ENCODE measurements at places on chromosomes 2 and 18.

GRCh38 chr2:25322312-25322711 is 19.4 kb downstream of the DNMT3A start:
- no peak for DNase-seq

DNA sequence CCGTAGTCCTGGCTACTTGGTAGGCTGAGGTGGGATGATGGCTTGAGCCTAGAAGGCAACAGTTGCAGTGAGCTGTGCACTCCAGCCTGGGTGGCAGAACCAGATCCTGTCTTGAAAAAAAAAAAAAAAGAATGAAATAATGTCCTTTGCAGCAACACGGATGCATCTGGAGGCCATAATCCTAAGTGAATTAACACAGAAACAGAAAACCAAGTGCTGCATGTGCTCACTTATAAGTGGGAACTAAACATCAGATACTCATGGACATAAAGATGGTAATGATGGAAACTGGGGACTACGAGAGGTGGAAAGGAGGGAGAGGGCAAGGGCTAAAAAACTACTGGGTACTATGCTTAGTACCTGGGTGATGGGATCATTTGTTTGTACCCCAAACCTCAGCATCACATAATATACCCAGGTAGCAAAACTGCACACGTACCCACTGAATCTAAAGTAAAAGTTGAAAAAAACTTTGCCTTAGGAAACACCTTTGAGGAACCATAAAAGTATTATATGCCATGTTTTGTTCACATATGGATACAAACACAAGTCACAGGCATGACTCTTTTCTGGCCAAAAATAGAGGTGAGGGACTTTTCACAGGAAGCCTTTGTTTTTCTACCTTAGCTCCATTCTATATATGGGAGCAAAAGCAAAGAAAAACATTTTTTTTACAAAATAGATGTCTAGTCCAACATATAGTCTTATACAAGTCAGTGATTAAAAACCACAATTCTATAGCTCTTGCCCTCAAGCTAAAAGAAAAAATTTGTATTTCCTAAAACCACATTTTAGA is 36.6 kb downstream of the GPR155 start:
- DNase-seq: no peak

- DNase-seq: no peak
These were observed 107.1 kb downstream of the TWIST2 start for GRCh38 chr2:238954841-238955591.

- DNase-seq: no peak
These were observed 96.6 kb upstream of the NOSTRIN start for GRCh38 chr2:168705534-168706470.

GRCh38 chr2:25034081-25034480 is 7.8 kb upstream of the EFR3B start:
- no peak for DNase-seq

GRCh38 chr18:12001421-12001820 is 20.1 kb downstream of the IMPA2 start:
- DNase-seq: no peak

GRCh38 chr2:133948610-133949290 is 305.1 kb upstream of the MGAT5 start:
- no peak for DNase-seq

GRCh38 chr2:187297801-187298200 is 150.3 kb downstream of the CALCRL start:
- no peak for DNase-seq

All from activated B cell treated with CpG ODN at 0.5 μM for 24 hours (primary cell).